ENCODE measurements at places on chromosomes 13 and 19. TPM values are rescaled to one million over a fixed set of nuclear protein-coding genes. Genes with fewer than 3 reads are reported as not detected.

DNA sequence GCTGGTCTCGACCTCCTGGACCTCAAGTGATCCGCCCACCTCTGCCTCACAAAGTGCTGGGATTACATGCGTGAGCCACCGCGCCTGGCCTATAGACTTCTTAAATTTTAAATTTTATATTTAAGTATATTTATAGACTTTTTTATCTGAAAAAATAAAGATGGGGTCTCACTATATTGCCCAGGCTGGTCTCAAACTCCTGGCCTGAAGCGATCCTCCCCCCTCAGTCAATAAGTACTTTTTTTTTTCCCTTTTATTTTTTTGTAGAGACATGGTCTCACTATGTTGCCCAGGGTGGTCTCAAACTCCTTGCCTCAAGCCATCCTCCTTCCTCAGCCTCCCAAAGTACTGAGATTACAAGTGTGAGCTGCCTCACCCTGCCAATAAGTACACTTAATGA lies 1.9 kb downstream of the SERTAD1 start:
- DNase-seq = no peak

DNA sequence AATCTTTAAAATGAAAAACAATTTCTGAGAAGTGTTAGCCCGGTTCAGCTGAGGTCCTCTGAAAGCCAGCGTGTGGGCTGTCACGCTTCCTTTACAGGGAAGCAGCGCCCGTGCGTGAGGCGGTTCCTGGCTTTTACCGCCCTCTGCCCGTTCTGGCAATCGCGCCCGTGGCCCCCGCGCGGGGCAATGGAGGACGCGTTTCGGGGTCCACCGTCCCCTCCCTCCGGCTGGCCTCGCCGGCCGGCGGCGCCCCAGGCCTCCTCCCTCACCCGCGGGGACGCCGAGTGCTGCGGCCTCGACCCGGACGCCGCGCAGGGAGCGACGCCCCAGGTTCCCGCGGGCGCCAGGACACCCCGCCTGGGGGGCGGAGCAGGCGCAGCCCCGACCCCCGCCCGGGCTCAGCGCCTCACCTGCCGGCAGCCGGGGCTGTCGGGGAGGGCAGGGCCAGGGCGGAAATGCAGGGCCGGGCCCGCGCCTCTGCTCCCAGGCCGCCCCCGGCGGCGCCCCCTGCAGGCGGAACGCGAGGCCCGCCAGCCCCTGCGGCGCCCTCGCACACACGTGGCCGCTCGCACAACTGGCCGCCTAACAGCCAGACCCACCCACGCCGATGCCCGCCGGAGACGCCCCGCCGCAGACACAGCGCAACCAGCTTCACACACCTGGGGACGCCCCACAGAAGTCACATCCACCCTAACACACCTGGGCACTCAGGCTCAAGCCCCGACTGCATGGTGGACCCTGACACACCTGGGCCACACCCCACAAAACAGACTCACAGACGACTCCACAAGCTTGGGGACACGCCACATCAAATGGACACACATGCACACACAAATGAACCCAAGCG lies at the start of gene GGACT:
Gene GGACT, minus strand, starts transcription at position 459 of the 847 bp plus-strand sequence. CDS start 56,198 bp downstream, outside the sequence.
- DNase-seq = peak; percentile 53

DNA sequence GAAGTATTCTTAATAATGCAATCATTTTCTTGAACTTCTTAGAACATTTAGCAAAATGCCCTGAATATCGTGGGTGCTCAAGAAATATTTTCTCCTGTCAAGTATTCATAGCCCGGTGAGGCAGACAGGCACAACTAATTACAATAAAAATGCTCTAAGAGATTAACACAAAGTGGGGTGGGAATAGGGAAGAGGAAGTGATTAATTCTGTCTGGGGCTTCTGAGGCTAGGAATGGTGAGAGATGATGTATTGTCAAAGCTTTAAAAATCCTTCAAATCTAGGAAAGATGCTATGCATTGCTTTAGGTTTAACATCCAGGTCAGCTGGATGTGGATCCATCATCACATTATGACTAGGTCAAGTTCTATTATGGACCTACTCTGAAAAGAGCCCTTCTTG lies 66.9 kb upstream of the POSTN start:
- DNase-seq = no peak

- DNase-seq = peak; percentile 74
Measured at GRCh38 chr13:48126944-48127830, 32.3 kb upstream of the MED4 start.

GRCh38 chr13:114063545-114064449 lies 68.6 kb downstream of the RASA3 start:
- DNase-seq = no peak

DNA sequence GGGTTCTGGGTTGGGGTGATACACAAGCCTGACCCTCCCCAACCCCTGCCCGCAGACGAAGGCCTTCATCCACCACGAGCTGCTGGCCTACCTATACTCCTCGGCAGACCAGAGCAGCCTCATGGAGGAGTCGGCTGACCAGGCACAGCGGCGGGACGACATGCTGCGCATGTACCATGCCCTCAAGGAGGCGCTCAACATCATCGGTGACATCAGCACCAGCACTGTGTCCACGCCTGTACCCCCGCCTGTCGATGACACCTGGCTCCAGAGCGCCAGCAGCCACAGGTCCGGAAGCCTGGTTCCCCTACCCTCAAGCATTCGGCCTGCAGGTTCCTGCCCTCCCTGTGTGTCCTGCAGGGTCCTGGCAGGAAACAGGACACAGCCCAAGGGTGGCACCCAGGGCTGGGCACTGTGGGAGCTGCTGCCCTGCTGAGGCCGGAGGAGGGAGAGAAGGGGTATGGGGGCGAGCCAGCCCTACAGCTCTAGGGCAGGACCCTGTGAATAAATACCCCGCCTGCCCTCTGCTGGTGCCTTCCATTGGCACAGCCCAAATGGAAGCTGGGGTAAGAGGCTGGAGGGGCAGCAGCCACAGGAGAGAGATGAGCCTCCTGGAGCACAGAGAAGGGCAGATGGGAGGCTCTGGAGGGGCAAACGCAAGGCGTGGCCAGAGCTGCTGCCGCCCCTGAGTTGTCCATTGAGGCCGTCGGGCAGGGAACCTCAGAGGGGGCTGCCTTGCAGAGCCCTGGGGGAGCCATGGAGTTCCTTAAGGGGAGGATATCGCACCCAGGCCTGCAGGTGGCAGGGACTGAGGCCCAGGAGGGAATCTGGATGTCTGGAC lies 6.8 kb downstream of the TMED1 start:
- no peak for DNase-seq

GRCh38 chr13:50544211-50544610 lies 299.3 kb downstream of the DLEU7 start:
- DNase-seq = no peak

DNA sequence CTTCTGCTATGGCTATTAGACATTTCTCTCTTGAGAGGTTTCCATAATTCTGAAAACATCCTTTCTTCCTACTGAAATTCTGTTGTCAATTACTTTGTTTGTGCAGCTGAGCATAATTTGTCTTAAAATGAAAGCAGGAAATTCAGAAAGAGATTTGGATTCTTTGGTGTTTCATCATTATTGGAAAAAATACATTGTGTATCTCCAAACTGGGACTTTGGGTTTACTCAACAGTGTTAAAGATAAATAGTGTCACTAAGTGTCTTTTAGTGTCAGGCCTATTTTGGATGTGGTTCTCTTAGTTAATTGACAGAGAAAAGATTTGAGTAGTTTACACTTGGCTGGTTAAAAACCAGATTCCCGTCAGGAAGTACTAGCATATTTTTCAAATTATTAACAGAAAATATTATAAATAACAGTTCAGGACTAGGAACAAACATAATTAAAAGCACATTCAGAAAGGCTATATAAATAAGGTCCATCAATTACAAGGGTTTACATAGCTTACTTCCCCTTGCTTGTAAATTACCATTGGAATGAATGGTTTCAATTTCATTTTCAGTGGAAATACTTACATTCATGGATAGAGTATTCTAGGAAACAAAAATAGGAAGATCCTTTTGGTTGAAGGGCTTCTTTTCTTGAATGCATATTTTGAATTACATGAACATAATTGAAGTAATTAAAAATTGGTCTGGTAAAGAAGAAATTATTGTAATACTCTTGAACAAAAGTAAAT lies 483.1 kb downstream of the GPC6 start:
- DNase-seq = no peak

DNA sequence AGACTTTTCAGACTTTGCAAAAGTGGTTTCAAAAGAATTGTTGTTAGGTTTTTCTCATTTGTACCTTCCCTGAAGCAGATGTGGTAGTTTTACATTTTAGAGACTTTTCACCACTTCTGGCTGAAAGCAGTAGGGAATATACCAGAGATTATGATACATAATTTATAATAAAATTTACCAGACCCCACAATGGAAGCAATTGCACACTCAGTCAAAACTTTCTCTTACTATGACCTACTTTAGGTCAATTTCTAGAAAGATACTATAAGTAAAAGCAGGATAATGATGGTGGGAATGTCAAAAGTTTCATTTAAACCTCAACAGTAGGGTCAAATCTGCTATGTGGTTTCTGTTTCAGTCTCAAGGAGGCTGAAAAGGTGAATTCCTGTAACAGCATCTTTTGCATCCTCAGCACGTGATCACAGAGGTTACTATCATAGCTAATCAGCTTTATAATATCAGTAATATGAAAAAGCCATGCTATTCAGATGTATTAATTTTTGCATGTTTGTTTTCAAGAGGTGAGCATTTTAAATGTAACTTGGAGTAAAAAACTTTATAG lies 26.9 kb downstream of the PCCA start:
- no peak for DNase-seq

GRCh38 chr19:795073-795611 lies 2.1 kb upstream of the PTBP1 start:
- DNase-seq = no peak

GRCh38 chr13:80276371-80277289 lies 64.3 kb downstream of the SPRY2 start:
- DNase-seq = peak; percentile 23

GRCh38 chr19:58304748-58305064 lies 471 bp upstream of the ERVK3-1 start:
- DNase-seq = no peak

GRCh38 chr13:42969565-42970172 lies 22.4 kb downstream of the EPSTI1 start:
- peak; percentile 73 for DNase-seq

POU2F2 gene
- 1.2 TPM for polyA plus RNA-seq

KLK5 gene
- polyA plus RNA-seq = 1.9 TPM

RASA3 gene
- 12.1 TPM for polyA plus RNA-seq
